ENCODE measurements at places on chromosomes 11 and 22.

GRCh38 chr22:37337204-37337943 lies 55.1 kb downstream of the CYTH4 start:
- no peak for DNase-seq

DNA sequence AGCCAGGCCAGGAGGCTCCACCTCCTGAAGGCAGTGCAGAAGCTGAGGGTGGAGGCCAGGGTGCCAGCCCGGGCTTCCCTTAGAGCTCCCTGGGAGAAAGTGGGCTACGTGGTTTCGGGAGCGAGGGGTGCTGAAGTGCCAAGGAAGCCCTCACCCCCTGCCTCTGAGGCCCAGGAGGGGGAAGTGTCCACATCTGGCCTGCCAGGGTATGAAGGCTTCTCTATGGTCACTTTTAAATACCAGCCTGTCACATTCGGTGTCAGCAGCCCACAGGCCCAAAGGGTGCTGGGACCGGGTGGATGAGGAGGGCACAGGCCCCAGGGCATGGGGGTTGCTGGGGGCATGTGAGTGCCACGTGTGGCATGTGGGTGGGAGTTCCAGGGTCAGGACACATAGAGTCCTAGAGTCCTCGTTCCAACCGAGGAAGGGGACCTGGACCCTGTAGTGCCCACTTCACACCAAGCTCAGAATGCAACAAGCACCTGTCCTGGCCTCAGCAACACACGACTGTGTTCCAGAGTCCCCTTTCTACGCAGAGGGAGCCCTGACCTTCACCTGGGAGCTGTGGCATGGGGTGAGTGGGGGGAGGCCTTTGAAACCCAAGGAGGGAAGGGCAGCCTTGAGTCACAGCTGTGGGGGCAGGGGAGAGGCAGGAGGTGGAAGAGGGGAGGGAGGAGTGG lies 1.7 kb downstream of the SHISA8 start:
- DNase-seq = no peak

DNA sequence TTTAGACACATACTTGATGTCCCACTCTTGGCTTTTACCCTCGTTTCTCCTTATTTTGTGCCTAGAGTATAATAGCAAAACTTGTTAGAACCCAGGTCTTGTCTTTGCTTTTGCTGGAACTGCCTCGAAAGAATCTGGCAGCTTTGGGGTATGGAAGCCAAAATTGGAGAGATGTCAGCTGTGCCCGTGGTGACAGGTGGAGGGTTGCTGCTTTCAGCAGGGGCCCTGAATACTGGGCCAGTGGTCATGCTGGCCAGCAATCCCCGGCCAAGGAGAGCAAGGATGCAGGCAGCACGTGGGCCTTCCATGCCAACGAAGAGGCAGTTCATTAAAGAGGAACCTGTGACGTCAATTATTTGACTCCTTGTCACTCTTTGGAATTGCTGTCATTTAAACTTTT lies 181.1 kb downstream of the HIPK3 start:
- DNase-seq = peak; percentile 11

GRCh38 chr11:35676611-35676965 lies 14.0 kb downstream of the TRIM44 start:
- DNase-seq = no peak

DNA sequence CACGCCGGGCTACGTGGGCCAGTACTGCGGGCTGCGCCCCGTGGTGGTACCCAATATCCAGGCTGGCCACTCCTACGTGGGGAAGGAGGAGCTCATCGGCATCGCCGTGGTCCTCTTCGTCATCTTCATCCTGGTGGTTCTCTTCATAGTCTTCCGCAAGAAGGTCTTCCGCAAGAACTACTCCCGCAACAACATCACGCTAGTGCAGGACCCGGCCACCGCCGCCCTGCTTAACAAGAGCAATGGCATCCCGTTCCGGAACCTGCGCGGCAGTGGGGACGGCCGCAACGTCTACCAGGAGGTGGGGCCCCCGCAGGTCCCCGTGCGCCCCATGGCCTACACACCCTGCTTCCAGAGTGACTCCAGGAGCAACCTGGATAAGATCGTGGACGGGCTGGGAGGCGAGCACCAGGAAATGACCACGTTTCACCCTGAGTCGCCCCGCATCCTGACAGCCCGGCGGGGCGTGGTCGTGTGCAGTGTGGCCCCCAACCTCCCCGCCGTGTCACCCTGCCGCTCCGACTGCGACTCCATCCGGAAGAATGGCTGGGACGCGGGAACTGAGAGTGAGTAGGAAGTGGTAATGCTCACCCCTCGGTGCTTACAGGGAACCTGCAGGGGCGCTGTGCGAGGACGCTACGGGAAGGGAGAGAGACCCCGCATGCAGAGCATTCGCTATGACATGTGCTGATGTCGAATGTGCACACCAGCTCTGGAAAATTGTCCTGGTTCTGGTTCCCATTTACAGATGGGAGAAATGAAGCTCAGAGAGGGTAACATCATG lies 86.4 kb upstream of the MTNR1B start:
- no peak for DNase-seq

GRCh38 chr11:95877291-95877690 lies 46.6 kb downstream of the MTMR2 start:
- DNase-seq = no peak

- no peak for DNase-seq
Measured at GRCh38 chr11:120102864-120103122, 35.1 kb downstream of the TRIM29 start.

Measured in pons (tissue), 1 donor.